ENCODE measurements at places on chromosomes 5 and 9.

DNA sequence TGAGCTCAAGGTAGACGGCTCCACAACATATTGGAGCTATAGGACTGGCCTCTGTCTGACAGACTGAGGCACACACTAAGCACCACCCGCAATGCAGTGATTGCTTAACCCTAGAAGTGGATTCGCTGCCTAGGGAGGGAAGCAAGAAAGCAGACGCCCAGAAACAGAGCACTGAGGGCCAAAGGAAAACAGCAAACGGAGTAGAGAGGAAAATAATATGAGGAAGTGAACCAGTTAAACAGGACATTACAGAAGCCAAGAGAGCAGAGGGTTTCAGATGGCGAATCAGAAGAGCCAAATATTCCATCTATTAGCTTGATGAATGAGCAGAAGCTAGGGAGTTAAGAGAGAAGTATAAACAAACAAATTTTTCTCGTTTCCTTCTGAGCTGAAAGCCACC, 139.2 kb upstream of the LHFPL2 start:
- no peak for DNase-seq

DNA sequence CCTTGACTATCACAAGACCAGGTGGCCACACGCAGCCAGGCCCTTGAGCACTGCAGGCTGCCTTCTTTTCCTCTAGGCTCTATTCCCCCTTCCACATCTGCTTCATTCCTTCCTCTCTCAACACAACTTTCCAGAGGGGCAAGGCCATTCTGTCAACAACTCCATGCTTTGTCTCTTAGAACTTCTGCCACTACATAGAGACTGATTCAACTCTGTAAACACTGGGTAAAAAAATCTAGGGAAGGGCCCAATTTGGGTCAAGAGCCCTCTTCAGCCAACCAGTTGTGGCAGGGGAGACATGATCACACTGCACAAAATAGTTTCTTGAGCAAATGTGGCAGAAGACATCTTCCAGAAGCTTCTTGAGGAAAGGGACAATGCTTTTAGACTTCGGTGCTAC, 55.6 kb downstream of the ATPSCKMT start:
- no peak for DNase-seq

DNA sequence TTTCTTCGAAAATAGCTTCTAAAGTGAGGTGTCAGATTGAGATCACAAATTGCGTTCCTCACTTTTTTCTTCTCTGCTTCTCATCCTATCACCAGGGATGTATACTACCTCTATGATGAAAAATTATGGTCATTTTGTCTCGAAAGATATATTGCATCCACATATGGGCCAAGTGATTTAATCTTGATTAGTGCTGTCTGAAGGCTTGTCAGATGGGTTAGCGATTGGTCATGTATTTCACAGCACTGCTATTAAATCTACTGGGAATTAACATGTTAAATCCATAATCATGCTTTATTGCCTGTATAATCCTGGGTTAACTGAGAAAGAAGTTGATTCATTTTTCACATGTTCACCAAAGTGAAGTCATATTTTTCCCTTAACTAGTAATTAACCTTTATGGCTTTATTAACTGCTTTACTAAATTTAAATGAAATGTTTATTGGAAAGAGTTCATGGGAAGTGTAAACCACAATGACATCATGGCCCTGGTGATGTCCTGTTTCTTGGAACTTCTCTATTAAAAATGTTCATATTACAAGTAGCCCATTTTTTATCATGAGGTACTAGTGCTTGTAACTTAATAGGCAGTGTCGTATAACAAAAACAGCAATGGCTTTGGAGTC, 193.3 kb downstream of the SMC2 start:
- no peak for DNase-seq

- DNase-seq, result no peak
Observed at GRCh38 chr9:35537913-35538312, 48.0 kb downstream of the RUSC2 start.

- DNase-seq, result no peak
Observed at GRCh38 chr9:97705354-97705950, 8.3 kb upstream of the XPA start.

DNA sequence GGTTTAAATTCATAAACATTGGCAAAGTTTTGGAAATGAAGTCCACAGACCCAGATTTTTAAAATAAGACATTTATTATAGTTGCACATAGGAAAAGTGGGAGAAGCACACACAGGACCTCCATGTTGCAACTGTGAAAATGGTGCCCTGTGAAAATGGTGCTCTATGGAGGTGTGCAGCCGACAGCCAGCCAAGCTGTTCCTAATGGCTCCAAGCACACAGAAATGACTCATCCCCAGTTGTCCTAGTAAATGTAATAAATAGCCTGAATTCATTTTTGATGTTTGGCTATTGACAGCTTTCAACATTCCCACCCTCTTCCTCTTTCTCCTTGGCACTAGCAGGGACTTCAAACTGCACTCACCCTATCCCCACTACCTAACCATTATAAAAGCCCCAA, 590.9 kb downstream of the CAAP1 start:
- no peak for DNase-seq

GRCh38 chr5:50866415-50866814, 200.0 kb downstream of the PARP8 start:
- DNase-seq, result no peak

- no peak for DNase-seq
Observed at GRCh38 chr9:91421128-91421765, 2.4 kb downstream of the NFIL3 start.

- DNase-seq, result no peak
Observed at GRCh38 chr9:71368157-71368556, 246.7 kb upstream of the TRPM3 start.

- DNase-seq, result no peak
Observed at GRCh38 chr9:136002881-136003280, 41.7 kb upstream of the UBAC1 start.

Data from CD4-positive, alpha-beta T cell treated with Interleukin-1 beta for 1 hour (primary cell).